ENCODE measurements at places on chromosomes 6 and 20.

- DNase-seq, result no peak
These were observed 58.2 kb downstream of the SMOC2 start for GRCh38 chr6:168499045-168499650.

DNA sequence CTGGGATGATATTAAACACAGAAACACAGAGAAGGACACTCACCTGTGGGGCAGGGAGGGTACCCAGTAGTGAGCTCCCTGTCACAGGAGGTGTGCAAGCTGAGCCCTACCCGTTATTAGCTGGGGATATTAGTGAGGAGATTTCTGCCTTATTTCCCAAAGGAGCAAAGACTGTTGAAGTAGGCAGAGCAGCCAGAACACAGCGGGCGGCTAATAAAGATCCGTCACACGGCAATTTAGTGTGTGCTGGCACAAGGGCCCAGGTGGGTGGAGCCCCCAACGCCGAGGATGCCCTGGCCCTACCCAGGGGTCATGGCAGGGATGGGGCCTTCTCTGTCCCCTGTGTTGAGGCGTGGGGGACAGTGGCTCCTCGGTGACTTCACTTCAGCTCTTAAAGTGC, 8.3 kb downstream of the VSTM2L start:
- no peak for DNase-seq

GRCh38 chr20:60254901-60255411, 296.7 kb downstream of the CDH26 start:
- no peak for DNase-seq

GRCh38 chr6:31040801-31041200, 30.5 kb downstream of the MUC22 start:
- DNase-seq, result no peak

DNA sequence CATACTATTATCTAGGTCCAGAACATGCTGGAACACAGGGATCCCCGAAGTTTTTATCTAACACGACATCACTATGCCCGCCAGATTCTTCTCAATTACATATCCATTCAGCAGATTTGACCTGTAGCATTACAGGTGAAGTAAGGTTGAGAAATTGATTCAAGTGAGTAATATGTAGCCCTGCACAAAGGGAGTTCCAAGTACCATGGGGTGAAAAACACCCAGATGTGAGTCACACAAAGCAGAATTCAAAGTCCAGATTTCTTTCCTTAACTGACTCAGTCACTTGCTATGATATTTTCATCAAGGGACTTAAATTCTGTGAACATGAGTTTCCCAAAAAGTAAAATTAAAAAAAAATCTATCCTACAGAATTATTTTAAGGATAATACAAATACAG, 655.4 kb upstream of the PTCHD4 start:
- no peak for DNase-seq

DNA sequence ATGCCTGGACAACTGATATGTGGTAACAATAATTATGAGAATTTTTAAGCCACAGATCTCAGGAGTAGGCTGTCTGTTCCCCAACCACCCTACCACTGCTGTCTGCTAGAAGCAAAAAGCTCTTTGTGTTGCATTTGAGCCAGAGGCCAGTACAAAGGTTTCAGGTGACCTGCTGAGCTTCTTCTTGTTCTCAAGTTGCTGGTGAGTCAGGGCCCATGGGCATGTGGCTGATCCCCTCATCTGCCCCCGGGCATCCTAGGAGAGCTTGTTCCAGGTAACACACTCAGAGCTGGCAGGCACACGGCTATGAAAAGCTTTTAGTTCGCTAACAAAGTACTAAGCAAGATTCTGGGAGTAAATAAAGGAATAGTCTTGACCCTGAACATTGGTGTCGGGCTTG, 285.3 kb downstream of the CDC5L start:
- no peak for DNase-seq

DNA sequence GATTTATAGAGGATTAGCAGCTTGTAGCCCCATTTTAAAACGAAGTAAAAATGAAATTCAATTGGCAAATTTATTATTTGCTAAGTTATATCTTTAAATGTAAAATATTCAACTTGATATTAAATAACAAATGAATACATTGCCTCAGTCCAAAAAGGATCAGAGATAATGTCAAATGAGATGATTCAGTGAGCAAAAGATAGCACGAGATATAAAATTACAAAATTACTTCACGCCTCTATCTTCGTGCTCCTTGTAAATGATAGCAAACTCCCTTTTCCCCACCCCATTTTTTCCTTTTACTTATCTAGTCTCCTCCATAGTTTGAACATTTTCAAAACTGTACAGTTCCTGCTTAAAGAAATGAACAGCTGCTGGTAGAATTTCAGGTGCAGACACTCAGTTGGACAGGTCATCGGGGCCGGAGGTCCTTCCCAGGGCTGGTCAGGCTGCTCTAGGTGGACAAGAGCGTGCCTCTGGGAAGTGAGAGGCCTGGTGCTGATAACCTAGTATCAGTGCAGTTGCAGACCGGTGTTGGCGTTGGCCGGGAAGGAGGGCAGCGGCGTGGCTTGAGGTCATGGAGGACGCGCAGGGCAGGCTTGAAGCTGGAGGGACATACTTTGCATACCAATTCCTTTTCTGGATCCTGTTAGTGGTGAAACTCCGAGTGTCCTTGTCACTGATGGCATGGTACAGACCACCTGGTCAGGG, 83.9 kb downstream of the CDC5L start:
- DNase-seq, result no peak
